Hematopoietic multipotent progenitor cell treated with erythropoietin and hydrocortisone succinate and interleukin-3 and kit ligand, for 4 days (in vitro differentiated cells): ENCODE measurements at places on chromosomes 16 and 17.

DNA sequence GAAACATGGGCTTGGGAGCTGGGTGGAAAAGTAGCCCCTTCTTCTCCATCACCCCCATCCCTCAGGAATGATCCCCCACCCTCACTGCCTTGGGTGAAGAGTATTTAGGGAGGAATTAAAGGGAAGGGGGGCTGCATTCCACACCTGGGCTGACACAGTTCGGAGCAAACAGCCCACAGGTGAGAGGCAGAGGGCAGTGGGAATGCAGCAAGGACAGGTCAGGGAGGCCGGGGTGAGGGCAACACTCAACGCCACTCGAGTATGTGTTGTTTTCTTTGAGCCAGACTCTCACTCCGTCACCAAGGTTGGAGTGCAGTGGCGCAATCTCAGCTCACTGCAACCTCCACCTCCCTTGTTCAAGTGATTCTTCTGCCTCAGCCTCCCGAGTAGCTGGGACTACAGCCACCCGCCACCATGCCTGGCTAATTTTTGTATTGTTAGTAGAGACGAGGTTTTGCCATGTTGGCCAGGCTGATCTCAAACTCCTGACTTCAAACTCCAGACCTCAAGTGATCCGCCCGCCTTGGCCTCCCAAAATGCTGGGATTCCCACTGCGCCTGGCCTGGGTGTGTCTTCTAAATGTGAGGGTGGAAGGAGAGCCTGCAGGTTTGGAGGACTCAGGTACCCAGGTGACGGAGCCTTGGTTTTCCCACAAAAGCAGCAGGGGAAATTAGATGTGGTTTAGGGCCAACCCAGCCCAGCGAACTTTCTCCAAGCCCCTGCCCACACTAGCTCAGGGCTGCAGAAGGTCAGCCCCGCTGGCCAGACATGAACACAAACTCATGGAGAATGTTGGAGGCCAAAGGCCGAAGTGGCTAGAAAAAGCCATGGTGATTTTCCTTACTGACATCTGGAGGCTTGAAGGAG is 21.2 kb upstream of the ITGA3 start:
- DNase-seq = no peak

GRCh38 chr17:42804918-42805367 is 6.3 kb downstream of the CNTD1 start:
- DNase-seq = no peak

- DNase-seq = peak; percentile 71
These were observed 27.8 kb downstream of the CDH1 start for GRCh38 chr16:68764862-68765261.

DNA sequence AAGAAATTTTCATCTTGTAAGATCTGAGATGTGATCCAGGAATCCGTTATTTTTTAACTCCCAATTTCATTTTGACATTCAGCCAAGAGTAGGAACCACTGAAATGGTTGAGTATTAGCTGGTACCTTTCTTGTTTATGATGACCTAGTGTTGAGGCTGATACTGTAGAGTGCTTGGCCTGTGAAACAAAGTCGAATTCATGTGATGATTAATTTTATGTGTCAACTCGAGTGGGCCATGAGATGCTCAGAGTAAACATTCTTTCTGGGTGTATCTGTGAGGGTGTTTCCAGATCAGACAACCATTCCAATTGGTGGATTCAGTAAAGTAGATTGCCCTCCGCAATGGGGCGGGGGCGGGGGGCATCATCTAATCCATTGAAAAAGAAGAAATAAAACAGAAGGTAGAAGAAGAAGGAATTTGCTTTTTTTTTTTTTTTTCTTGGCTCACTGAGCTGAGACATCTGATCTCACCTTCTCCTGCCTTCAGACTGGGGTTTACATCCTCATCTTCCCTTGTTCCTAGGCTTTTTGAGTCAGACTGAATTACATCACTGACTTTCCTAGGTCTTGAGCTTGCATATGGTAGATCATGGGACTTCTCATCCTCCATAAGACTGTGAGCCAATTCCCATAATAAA is 264.6 kb upstream of the KCNJ16 start:
- DNase-seq = no peak

DNA sequence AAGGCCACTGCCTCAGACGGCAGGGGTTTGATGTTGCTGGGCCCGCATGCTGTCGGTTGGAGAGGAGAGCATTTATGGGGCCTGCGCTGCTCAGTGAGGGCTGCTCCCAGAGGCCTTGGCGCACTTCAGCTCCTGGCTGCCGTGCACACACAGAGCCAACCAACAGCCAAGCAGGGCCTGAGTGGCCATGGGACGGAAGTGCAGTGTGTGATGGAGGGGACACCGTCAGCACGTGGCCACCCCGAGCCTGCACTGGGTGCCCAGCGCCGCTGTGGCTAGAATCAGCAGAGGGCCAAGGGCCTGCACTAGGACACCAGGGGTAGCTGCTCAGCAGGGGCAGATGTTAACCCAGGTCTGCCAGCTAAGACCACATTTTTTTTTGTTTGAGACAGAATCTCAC is 21.8 kb downstream of the KLHL36 start:
- DNase-seq = no peak

DNA sequence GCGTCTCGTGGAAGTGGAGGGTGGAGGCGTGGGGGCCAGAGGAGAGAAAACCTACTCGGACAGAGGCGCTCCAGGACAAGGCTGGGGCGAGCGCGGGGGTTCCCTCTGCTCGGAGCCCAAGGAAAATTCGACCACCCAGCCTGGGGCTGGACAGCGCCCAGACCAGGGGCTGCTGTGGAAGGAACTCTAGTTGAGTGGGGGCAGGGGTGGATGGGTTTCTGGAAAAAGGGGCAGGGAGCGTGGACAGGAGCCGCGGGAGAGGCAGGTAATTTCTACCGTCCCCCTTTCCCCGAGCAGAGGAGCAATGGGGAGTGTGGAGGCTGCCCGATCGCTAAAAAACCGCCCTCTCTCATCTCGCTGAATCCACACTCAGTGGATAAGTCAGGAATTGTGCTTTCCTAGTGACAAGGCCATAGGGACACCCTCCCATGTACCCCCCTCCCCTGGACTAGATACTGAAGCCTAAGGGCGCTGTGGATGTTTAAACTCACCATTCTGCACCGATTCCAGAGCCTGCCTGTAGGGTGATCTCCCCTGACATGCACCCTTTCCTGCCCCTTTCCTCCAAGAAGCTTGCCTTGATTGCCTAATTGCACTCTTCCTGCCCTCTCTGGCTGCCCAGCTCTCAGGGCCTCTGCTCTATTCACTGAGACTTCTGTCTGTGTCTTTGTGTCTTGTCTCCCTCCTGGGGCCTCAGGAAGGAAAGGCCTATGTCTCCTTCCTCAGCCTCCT is 90.7 kb upstream of the TMEM97 start:
- peak; percentile 47 for DNase-seq

- no peak for DNase-seq
These were observed 4.0 kb downstream of the SDF2 start for GRCh38 chr17:28657756-28658155.

DNA sequence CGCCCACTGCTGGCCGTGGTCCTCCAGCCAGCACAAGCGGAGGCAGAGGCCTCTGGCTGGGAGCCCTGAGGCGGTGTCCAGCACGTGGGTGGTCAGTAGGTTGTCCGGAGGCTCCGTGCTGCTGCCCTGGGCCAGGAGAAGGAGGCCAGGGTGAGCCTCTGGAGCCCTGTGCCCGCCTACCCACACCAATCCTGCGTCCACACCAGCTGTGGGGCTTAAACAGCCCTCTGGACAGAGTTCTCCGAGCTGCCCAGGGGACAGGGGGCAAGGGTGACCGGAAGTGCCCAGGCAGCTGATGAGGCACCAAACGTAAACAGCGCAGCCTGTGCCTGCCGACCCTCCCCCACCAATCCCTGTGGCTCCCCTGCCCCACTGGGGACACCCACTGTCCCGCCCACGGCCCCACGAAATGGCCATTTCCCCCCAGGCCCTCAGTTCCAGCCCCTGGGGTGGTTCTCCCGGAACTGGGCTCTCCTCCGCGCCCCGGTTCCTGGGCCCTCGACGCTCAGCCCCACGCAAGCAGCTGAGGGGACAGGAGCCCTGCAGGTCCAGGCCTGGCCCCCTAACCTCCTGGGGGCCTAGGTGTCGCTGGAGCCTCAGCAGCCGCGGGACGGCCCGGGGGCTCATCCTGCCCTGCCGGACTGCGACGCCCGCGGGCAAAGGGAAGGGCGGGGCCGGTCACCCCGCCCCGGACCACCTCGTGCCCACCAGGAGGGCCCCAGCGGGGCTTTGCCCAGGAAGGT is 27.9 kb upstream of the DBNDD1 start:
- no peak for DNase-seq

DNA sequence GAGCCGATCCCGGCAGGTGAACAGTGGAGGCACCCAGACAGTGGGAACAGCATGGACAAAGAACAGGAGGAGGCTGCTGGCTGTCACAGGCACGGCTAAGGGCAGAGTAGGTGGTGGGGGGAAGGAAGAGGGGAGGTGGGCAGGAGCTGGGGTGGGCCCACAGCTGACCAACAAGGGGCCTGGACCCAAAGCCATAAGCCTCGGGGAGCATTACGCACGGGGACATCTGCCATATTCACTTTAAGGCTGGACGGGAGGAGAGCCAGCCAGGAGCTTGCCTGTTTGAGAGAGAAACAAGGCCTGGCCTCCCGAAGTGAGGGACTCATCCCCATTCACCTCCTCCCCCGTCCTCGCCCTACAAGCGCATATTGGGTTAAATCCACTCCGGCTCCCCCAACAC is 19.6 kb upstream of the HAP1 start:
- no peak for DNase-seq

- DNase-seq = no peak
These were observed 6.4 kb downstream of the DNASE1L2 start for GRCh38 chr16:2242598-2242997.

- peak; percentile 83 for DNase-seq
These were observed 18.0 kb downstream of the CCR7 start for GRCh38 chr17:40547079-40547784.

- DNase-seq = no peak
These were observed 17.8 kb downstream of the SNN start for GRCh38 chr16:11685844-11686618.

GRCh38 chr16:50295541-50296132 is 29.3 kb downstream of the ADCY7 start:
- no peak for DNase-seq

GRCh38 chr17:1241929-1242328 is 28.3 kb upstream of the BHLHA9 start:
- DNase-seq = no peak

DNA sequence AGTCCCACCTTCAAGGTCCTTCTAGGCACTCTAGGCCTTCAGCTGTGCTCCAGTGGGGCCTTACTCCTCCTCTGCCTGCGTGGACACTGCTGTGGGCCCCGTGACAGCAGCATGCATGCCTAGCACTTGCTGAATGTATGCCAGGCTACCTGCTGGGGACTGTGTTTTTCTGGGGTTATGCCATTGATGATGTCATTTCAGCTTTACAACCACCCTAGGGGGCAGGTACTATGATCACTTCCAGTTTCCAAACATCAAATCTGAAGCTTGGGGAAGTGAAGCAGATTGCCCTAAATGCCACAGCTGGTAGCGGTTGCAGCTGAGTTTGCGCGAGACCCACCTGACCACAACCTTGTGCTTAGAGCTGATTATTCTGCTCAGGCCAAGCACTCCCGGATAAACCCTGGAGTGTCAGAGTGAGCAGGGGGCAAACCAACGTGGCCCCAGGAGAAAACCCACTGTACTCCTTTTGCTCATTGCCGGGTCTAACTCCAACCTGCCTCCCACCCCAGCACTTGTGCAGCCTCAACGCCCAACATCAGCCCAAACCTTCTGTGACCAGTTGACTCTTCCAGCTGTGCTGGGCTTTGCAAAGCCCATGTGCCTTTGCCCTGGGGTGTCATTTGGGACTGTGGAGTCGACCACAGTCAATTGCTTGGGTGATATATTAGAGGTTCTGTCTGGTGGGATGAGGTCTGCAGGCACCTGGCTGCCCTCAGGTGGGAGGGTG is 168.4 kb downstream of the ENGASE start:
- DNase-seq = peak; percentile 4

- no peak for DNase-seq
These were observed 44.8 kb downstream of the PECAM1 start for GRCh38 chr17:64345689-64346376.

GRCh38 chr16:68935008-68935407 is 91.7 kb downstream of the TANGO6 start:
- peak; percentile 15 for DNase-seq
